ENCODE measurements at places on chromosomes 12 and 14.

GRCh38 chr12:880656-881055, 68.8 kb downstream of the RAD52 start:
- DNase-seq = no peak

DNA sequence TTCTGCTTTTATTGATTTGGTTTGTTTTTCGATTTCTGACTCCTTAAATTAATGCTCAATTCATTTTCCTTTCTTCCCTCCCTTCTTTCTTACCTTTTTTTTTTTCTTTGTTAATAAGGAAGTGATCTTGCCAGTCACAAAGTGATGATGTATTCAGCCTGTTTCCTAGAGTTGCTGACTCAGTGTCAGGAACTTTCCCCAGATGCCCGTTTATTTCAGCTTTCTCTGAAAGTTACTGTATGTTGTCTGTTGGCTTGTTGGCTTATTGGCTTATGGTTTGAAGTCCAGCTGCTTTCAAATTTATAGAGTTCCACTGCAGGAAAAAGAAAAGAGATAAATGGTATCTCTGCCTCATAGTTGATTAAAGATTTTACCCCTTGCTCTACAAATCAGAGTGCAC, 12.4 kb upstream of the SLC6A15 start:
- no peak for DNase-seq

DNA sequence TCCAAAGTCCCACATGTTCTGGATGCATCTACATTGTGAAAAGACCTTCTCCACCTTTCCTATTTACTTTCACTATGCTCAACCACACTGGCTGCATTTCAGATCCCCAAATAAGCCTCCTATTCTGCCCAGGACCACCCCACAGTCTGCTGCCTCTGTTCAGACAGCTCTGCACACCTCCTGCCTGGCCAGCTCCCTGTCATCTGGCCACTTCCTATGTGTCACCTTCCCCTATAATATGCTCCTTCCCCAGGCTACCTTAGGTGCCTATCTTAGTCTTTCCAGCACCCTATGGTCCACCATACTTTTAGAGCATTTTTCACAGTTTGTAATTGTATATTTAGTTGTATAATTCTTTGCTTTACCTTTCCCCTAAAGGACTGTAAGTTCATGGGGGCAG, 50.5 kb downstream of the IFNG start:
- DNase-seq = no peak

DNA sequence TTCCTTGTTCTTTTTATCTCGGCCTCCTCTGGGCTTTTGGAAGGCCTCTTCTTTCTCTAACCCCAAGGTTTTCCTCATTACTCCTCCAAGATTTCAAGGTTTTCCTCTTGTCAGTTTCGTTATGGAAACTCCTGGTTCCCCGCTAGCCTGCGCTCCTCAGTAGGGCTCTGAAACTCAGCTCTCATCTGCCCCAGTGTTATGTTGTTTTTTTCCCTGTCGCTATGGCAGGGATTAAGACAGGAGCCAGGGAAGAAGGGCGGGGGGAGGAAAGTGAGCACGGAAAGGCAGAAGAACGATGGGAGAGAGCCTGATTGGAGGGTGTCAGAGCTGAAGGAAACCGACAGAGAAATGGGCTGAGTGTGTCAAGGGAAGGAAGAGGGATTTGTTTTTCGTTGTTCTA, 26.5 kb upstream of the JDP2 start:
- no peak for DNase-seq

- DNase-seq = no peak
Observed at GRCh38 chr14:93375673-93376156, 28.7 kb downstream of the COX8C start.

GRCh38 chr12:6091786-6092566, 32.5 kb downstream of the VWF start:
- DNase-seq = no peak
